ENCODE measurements at places on chromosomes 7 and 10. TPM values are rescaled to one million over a fixed set of nuclear protein-coding genes. Genes with fewer than 3 reads are reported as not detected.
A peak's percentile ranks its signal among the peaks of the same experiment; 100 is the strongest.

Gene SKIDA1
- total RNA-seq = 0.17 TPM

Gene CALHM1
- total RNA-seq = not detected

Gene TMEM120A
- 18.6 TPM for total RNA-seq

Gene CXCL12
- total RNA-seq = 0.12 TPM

Gene POLR3A
- 97.0 TPM for total RNA-seq

Gene C10orf105
- total RNA-seq = not detected

Gene PNLIPRP1
- not detected for total RNA-seq

- H3K36me3 ChIP-seq = no peaks in the 10 kb centered on the region
- peaks cover 46% of the 10 kb centered on the region for H3K27me3 ChIP-seq
- no peaks in the 10 kb centered on the region for H3K4me1 ChIP-seq
- no peak overlapping the region for H3K27ac ChIP-seq
- H3K4me3 ChIP-seq = no peak overlapping the region
Measured at GRCh38 chr7:155483868-155484325, 26.0 kb downstream of the EN2 start.

DNA sequence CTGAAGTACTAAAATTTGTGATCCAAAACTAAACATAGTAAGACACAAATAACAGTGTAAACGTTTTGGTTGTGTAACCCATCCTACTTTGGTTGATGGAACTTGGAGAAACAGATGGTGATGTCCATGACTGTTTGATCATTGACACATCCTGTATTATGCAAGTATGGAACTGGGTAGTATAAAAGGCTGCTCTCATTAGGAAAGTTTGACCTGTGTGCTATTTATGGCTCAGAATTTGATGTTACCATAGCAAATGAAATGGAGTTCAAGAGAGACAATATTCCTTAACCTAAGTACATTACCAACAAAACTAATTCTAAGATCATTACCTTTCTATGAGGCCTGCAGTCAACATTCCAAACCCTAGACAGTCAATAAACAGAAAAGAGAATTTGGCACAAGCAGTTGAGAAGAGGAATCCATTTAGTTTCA is 39.9 kb downstream of the DKK1 start:
- H3K27ac ChIP-seq = no peak overlapping the region
- H3K36me3 ChIP-seq = no peaks in the 10 kb centered on the region
- DNase-seq = peak; percentile 49
- peaks cover 27% of the 10 kb centered on the region for H3K4me1 ChIP-seq
- no peaks in the 10 kb centered on the region for H3K27me3 ChIP-seq
- no peak overlapping the region for H3K4me3 ChIP-seq

GRCh38 chr10:30868611-30869010 is 163.1 kb downstream of the ZNF438 start:
- no peaks in the 10 kb centered on the region for H3K27me3 ChIP-seq
- H3K4me1 ChIP-seq = no peaks in the 10 kb centered on the region
- no peak overlapping the region for H3K27ac ChIP-seq
- no peaks in the 10 kb centered on the region for H3K36me3 ChIP-seq

DNA sequence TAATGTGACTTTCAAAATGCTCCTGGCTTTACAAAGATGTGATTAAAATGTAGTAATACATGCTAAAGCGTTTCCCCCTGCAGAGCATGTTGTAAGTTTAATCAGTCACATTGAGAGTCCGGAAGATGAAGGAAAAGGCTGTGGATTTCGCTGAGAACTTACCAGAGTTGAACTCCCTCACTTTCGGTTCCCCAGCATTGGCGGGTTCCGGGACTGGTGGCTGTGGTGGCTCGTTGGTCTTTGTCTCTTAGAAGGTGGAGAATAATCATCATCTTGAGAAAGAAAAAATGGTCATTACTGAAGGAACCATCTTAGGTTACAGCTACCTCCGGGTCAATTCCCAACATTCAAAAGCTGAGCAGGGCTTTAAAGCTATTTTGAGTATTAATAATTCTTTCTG is 9.6 kb upstream of the NUPR2 start:
- H3K27ac ChIP-seq = no peak overlapping the region
- no peak overlapping the region for H3K4me3 ChIP-seq
- H3K36me3 ChIP-seq = no peaks in the 10 kb centered on the region
- DNase-seq = no peak

GRCh38 chr10:31581741-31582323 is 262.8 kb downstream of the ZEB1 start:
- peaks cover 21% of the 10 kb centered on the region for H3K4me1 ChIP-seq
- peak; percentile 59 for DNase-seq
- no peaks in the 10 kb centered on the region for H3K27me3 ChIP-seq
- no peaks in the 10 kb centered on the region for H3K36me3 ChIP-seq

DNA sequence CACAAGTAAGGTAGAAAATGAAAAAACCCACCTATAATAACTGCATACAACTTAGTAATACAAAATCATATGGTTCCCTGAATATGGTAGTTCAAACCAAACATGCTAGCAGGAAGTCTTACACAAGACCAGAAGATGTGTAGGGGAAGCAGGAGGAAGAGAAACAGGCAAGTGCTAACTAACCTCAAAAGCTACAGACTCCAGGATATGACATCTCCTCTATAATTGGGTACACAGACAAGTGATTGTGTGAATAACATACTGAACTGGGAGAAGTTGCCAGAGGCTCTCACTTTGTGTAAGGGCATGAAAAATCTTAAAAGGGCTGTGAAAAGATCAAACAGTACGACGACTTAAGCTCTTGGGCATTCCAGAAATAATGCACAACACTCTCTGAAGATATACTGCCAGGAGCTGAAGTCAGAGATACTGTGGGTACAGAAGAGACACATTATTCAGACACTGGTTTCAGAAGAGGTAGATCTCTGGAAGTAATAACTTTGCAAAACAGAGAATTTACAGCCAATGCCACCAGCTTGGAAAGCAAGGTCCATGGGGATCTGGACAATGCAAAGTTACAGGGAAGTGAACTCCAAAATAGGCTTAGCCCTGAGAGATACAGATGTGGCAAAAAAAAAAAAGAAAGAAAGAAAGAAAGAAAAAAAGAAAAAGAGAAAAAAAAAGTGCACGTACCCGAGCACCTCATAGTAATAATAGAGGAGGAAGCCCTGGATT is 767.2 kb downstream of the TNS3 start:
- DNase-seq = no peak
- no peaks in the 10 kb centered on the region for H3K36me3 ChIP-seq
- no peak overlapping the region for H3K4me3 ChIP-seq
- H3K4me1 ChIP-seq = peaks cover 31% of the 10 kb centered on the region

- peak; percentile 60 for DNase-seq
- H3K4me3 ChIP-seq = no peak overlapping the region
- peaks cover 15% of the 10 kb centered on the region for H3K4me1 ChIP-seq
- H3K36me3 ChIP-seq = no peaks in the 10 kb centered on the region
- no peaks in the 10 kb centered on the region for H3K27me3 ChIP-seq
- no peak overlapping the region for H3K27ac ChIP-seq
Measured at GRCh38 chr7:115618676-115619075, 411.9 kb downstream of the TFEC start.

GRCh38 chr10:50395271-50395670 is 144.0 kb upstream of the ASAH2 start:
- H3K27me3 ChIP-seq = no peaks in the 10 kb centered on the region
- peak; percentile 99 for DNase-seq
- H3K27ac ChIP-seq = peak overlapping the region; percentile 81
- no peak overlapping the region for H3K4me3 ChIP-seq

- H3K4me1 ChIP-seq = no peaks in the 10 kb centered on the region
- no peak overlapping the region for H3K27ac ChIP-seq
- no peak overlapping the region for H3K4me3 ChIP-seq
- H3K27me3 ChIP-seq = no peaks in the 10 kb centered on the region
Measured at GRCh38 chr10:86048571-86048970, 318.0 kb downstream of the GRID1 start.

- no peak overlapping the region for H3K27ac ChIP-seq
- peaks cover 36% of the 10 kb centered on the region for H3K4me1 ChIP-seq
- no peak overlapping the region for H3K4me3 ChIP-seq
- no peaks in the 10 kb centered on the region for H3K36me3 ChIP-seq
Measured at GRCh38 chr10:70617798-70618568, 15.4 kb upstream of the PRF1 start.

DNA sequence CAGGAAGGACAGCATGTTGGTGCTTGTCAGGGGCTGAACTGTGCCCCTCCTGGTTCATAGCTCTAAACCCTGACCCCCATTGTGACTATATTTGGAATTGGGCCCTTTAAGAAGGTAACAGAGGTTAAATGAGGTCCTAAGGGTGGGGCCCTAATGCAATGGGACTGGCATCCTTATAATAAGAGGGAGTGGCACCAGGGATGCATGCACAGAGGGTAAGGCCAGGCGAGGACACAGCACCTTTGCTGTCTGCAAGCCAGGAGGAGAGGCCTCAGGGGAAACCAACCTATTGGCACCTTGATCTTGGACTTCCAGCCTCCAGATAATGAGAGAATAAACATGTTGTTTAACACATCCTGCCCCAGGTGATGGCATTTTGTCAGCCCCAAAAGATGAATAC is 61.3 kb upstream of the EBF3 start:
- no peak overlapping the region for H3K4me3 ChIP-seq
- no peaks in the 10 kb centered on the region for H3K36me3 ChIP-seq
- H3K27ac ChIP-seq = no peak overlapping the region
- DNase-seq = no peak
- no peaks in the 10 kb centered on the region for H3K27me3 ChIP-seq

- no peak overlapping the region for H3K4me3 ChIP-seq
- H3K36me3 ChIP-seq = no peaks in the 10 kb centered on the region
- H3K27me3 ChIP-seq = no peaks in the 10 kb centered on the region
- no peak overlapping the region for H3K27ac ChIP-seq
- no peak for DNase-seq
- H3K4me1 ChIP-seq = no peaks in the 10 kb centered on the region
Measured at GRCh38 chr10:32104622-32105509, 48.6 kb upstream of the KIF5B start.

- no peaks in the 10 kb centered on the region for H3K27me3 ChIP-seq
- no peak for DNase-seq
- H3K36me3 ChIP-seq = peaks cover 57% of the 10 kb centered on the region
- H3K4me3 ChIP-seq = no peak overlapping the region
Measured at GRCh38 chr10:119672291-119672690, 21.1 kb downstream of the BAG3 start.

- no peak overlapping the region for H3K27ac ChIP-seq
- H3K27me3 ChIP-seq = peaks cover 11% of the 10 kb centered on the region
Measured at GRCh38 chr7:34096198-34096651, 190.9 kb downstream of the BMPER start.

DNA sequence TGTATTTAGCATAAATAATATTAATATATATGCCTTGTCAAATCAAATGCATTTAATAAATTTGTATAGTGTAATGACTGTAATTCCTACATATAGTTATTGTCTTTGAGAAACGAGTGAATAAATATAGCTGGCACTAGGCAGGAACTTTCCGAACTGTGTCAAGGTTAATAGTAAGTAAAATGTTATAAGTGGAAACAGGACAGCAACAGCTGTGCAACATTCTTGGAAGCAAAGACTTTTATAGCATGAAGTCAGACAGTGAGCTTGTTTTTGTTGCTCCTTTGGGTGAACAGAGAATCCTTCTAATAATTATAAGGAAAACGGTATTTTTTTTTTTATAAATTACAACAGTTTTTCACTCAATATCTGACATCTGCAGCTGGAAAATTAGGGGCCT is 14.0 kb upstream of the EXOC6 start:
- no peaks in the 10 kb centered on the region for H3K36me3 ChIP-seq
- H3K27ac ChIP-seq = no peak overlapping the region
- DNase-seq = no peak
- peaks cover 12% of the 10 kb centered on the region for H3K4me1 ChIP-seq
- no peak overlapping the region for H3K4me3 ChIP-seq

GRCh38 chr10:12019283-12019971 is 23.2 kb downstream of the UPF2 start:
- H3K4me3 ChIP-seq = no peak overlapping the region
- H3K36me3 ChIP-seq = no peaks in the 10 kb centered on the region
- DNase-seq = no peak
- H3K27me3 ChIP-seq = no peaks in the 10 kb centered on the region
- H3K27ac ChIP-seq = no peak overlapping the region
- no peaks in the 10 kb centered on the region for H3K4me1 ChIP-seq

- peaks cover 21% of the 10 kb centered on the region for H3K4me1 ChIP-seq
- H3K4me3 ChIP-seq = no peak overlapping the region
- H3K27ac ChIP-seq = no peak overlapping the region
- no peaks in the 10 kb centered on the region for H3K27me3 ChIP-seq
- DNase-seq = no peak
Measured at GRCh38 chr10:102121739-102122372, 1.7 kb upstream of the LDB1 start.

DNA sequence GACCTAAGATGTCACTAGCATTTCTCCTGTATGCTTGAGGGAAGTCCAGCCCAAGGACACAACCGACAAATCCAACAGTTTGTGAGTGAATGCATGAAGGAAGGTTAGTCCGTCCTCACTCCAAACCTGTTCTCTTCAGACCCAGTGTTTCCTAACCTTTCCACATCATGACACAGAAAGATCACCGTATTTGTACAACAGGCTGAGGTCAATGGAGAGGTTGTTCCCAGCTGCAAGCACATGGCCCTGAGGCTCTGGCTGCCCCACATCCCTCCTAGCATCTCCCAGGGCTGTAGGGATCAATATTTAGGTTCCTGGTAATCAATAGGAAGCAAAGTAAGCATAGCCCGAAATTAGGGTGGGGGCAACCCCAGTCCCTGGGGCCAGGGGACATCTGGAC is 227.9 kb downstream of the PLXNA4 start:
- no peaks in the 10 kb centered on the region for H3K4me1 ChIP-seq
- no peak overlapping the region for H3K27ac ChIP-seq
- no peak for DNase-seq
- H3K27me3 ChIP-seq = peaks cover 42% of the 10 kb centered on the region
- H3K36me3 ChIP-seq = no peaks in the 10 kb centered on the region

DNA sequence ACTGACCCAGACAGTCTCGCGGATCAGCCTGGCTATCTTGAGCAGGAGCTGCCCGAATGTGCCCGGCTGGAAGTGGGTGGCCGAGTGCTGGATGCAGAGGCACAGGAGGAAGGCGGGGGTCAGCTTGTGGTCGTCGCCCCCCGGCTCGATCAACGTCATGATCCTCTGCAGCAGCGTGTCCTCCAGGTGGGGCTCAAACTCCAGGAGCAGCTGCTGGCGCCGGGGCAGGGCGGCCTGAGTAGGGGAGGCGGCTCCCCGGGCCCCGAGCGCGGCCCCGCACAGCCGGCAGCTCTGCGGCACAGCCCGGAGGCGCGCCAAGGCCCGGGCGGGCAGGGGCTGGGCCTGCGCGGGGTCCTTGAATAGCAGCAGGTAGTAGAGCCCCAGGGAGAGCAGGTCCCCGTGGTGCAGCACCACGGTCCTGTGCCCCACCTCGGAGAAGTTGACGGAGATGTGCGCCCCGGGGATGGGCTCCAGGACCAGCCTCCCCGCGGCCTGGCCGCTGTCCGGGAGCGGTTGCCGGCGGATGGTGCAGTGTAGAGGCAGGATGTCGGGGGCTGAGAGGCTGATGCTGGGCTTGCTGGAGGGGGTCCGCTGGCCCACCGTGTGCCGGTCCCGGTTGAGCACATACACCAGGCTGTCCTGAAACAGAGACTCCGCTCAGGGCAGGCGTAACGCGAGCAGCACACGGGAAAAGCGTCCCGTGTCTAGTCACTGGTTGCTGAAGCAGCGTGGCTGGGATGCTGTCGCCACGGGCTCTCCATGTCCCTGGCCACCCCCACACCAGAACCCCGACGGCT is 27.0 kb downstream of the PAPOLB start:
- H3K27ac ChIP-seq = no peak overlapping the region
- no peak for DNase-seq
- H3K4me1 ChIP-seq = no peaks in the 10 kb centered on the region
- H3K4me3 ChIP-seq = no peak overlapping the region

GRCh38 chr7:51982653-51983052 is 666.0 kb upstream of the COBL start:
- DNase-seq = no peak
- H3K4me1 ChIP-seq = no peaks in the 10 kb centered on the region
- H3K27ac ChIP-seq = no peak overlapping the region

- H3K36me3 ChIP-seq = no peaks in the 10 kb centered on the region
- H3K4me1 ChIP-seq = no peaks in the 10 kb centered on the region
Measured at GRCh38 chr7:37081436-37081835, 357.1 kb upstream of the AOAH start.
